ENCODE measurements at places on chromosomes 6 and 20.

DNA sequence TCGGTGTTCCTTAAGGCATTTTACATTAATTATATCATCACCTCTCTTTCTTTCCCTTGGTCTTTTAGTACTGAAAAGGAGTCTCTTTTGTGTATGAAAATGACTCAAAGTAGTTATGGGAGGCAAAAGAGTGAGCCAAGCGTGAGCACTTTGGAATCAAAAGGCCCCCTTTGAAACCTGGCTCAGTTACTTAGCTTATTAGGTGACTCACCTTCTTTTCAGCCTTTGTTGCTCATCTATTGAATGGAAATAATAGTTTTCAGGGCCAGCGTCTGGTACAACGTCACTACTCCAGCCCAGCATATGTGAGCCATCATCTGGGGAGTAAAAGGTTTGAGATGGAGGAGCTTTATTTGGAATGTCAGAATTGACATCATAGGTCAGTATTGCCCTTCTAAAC lies 147.4 kb upstream of the SCGN start:
- no peak for DNase-seq

- DNase-seq: no peak
These were observed 47.6 kb downstream of the BACH2 start for GRCh38 chr6:90249034-90249433.

- DNase-seq: no peak
These were observed 391.8 kb downstream of the ARHGAP18 start for GRCh38 chr6:129317931-129318820.

DNA sequence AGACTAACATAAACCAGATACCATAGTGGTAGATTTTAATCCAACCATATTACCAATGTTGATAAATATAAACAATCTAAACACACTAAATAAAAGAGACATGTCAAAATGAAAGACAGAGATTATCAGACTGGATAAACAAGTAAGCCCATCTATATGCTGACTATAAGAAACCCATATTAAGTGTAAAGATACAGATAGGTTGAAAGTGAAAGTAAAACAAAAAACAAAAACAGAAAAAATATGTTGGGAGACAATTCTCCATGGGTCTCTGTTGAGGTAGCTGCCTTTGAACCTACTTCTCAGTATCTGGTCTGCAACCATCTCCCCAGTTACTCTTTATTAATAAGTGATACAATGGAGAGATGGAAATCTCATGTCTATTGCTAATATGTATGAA lies 21.2 kb downstream of the REV3L start:
- no peak for DNase-seq

- DNase-seq: no peak
These were observed 7.2 kb downstream of the UTRN start for GRCh38 chr6:144292372-144292771.

GRCh38 chr6:124967444-124967843 lies 5.2 kb downstream of the RNF217 start:
- no peak for DNase-seq

DNA sequence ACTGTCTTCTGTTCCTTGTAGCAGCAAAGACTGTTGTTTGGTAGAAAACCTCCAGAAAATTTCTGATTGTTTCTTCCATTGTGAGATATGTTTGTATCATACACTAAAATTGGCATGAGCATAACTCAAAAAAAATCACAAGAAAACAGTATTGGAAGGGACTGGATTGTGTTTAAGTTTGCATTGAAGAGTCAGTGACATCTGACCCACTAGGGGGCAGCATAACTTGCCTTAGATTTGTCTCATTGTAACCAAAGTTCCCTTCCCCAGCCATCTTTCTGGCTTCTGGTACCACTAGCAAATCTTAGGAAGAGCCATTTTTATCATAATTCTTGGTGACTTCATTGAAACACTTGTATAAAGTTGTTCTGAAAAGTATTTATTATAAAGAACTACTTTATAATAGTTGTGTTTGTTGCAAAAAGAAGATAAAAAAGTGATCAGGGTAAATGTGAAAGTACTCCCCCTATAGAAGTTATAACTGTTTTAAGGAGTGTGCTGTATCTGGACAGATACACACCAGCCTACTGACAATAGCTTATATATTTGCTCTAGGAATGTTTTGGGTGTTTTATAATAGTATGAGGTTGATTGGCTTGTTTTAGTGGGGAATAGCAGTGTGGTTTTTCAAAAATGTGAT lies 7.7 kb downstream of the CSTF1 start:
- DNase-seq: peak; percentile 76

- DNase-seq: no peak
These were observed 46.4 kb upstream of the SMOC2 start for GRCh38 chr6:168394606-168395005.

DNA sequence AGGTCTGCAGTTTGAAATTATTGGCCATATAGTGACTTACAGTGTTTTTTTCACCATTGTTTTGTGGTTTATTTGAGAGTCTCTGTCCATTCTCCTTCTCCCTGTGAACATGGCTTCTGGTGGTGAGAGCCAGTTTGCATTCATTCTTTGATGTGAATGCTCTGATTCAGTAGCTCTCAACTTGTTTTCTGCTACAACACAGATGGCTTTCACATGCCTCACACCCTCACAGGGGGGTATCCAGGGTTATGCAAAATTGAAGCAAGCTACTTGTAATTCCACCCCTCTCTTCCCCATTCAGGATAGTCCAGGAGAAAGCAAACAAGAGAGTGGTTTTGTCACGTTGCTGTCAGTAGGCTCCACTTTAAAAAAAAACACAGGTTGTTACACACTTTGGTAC lies 55.6 kb downstream of the SLX4IP start:
- DNase-seq: no peak

GRCh38 chr6:150282806-150283205 lies 86.0 kb upstream of the IYD start:
- no peak for DNase-seq

DNA sequence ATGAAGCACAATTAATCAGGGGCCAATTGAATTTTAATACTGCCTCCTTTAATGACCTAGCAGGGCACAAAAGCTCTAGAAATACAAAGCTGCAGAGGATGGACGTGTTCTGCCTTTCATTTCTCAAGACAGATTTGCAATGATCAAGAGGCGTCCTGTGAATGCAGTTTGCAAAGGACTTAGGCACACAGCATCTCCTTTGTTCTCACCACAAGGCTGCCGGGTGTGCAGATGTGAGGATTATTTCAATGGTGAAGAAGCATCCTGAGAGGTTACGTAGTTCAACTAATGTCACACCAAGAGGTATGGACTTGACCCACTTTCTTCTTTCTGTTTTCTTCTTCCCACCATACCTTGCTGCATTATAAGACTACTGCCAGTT lies 42.9 kb upstream of the SPTLC3 start:
- no peak for DNase-seq

GRCh38 chr6:92706976-92707375 lies 712.4 kb downstream of the EPHA7 start:
- DNase-seq: no peak

DNA sequence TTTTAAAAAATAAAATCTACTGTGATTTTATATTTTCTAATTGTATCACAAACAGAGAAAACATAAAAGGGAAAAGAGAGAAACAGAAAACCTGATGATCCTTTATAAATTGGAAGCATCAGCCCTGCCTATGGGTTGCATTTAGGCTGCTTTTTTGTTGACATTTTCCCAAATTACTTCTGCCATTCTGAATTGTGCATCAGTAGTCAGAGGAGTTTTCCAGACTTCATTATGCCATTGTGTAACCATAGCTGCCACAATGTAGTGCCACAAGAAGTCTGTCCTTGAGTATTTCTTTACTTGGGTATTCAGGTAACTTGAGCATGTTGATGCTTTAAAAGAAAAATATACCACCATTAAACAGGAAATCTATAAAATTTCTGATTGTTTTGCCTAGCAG lies 130.3 kb downstream of the HACE1 start:
- DNase-seq: no peak

- no peak for DNase-seq
These were observed 283.2 kb upstream of the FOXQ1 start for GRCh38 chr6:1028723-1029122.

DNA sequence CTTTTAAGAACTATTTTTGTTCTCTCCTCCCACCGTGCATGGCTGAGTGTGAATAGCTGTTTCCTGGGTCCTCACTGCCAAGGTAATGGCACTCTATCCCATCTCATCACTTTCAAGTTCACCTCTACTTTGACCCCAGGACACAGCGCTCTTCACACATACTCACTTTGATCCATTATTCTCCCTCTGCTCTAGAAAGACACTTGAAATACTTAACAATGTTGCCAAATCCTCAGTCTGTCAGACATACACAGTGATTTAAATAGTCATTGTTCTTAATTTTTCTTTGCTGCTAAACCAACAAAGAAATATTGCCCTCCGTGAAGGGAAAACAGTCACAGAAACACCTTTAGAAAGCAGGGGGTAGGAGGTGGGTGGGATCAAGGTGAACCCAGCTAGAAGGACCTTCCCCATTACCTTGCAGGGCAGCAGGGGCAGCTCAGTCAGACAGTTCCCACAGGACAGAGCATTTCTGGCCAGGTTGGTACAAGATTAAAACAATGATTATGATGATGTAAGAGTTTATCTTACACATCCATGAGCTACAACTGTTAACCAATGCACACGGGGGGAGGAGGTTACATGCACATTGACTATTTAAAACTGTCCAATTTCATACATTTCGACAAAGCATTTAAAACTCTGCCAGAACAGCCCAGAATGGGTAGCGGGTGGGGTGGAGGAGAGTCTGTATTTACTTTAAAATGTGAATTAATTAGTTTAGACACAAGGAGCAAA lies 2.4 kb downstream of the SLC22A23 start:
- peak; percentile 48 for DNase-seq

GRCh38 chr6:73258721-73259120 lies 4.3 kb downstream of the KHDC1 start:
- no peak for DNase-seq

DNA sequence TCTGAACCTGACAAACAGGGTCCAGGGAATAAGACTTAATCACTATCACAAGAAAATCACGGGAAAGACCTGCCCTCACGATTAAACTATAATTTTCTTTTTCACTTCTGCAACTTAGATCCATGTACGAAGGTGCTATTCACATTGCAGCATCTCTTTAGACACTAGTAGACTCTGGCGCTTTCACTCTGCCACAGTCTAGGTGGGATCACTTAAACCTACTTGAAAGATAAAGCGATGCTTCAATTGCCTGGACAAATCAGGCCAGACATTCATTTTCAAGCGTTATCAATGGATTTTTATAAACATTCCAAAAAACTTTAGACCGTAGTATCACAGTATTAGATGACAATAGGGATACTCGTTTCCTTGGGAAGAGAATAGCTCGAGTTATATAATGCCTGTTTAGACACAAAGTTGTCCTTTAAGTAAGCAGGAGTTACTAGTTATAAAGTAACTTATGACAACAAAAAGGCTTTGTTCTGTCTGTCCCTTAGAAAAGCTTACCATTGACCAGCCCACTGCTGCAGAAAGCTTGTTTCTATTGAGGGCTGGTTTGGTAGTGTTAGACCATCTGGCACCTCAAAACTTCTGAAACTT lies 367.3 kb downstream of the UTRN start:
- DNase-seq: peak; percentile 89

DNA sequence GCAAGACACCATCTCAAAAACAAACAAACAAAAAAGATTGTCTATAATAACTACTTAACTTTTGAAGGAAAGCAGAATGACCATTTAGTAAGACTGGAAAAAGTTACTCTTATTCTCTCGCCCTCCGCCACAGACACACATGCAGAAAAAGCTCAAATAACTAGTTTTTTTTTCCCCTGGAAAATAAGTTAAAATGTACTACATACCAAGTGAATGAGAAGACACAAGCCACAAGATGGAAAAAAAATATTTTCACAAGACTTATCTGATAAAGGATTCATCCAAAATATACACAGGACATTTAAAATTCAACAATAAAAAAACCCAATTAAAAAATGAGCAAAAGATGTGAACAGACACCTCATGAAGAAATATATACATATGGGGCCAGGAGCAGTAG lies 31.9 kb downstream of the NUDT3 start:
- no peak for DNase-seq

DNA sequence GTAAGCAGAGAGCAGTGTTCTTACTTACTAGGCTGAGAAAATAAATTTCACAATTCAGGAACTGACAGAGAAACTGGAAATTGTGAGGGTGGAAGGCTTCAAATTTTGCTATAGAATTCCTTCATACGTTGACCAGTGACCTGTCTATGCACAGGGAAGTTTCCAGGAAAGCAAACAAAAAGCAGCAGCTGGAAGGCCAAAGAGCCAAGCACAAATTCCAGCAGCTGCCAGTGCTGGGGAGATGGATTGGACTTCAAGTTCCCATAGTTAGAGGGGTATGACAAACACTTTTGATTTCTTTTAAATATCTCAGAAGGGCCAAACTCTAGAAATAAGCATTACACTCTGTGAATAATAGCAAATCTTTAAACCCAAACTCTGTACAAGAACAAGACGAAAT lies 299.1 kb upstream of the KCNQ5 start:
- DNase-seq: no peak

GRCh38 chr20:22830138-22830537 lies 205.0 kb upstream of the SSTR4 start:
- no peak for DNase-seq

DNA sequence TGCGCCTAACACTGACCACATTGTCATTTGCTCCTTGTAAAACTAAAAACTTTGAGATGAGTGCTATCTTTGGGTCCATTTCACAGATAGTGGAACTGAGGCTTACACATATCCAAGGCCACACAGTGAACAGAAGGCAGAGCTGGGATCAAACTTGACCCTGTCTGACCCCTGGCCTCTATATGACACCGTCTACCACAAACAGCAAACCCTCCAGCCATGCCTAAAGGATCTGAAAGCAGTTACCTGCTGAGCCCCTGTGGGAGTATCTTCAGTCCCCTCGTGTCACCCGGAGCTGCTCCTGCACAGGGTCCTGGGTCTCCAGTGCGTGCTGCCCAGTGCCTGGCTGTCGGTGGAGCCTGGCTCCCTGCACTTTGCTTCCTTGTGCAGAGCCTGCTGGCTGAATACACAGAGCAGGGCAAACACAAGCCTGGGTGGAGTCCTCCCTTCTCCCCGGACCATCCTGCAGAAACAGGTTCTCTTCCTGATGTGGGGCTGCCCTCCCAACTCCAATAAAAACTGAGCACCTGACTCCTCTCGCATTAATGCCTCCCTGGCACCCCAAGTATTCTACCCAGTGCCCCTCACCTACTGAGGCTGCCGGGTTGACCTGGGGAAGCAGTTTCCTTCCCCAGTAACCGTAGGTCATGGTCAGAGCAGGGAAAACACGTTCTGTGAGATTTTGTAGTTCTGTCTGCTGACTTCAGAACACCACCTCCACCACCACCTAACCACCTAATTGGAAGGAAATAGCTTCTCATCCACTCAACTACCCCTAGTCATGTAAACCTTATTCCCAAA lies at the start of gene BCAS1:
BCAS1 (minus strand) TSS at position 408 of the 801 bp plus-strand sequence. CDS start 11,876 bp downstream, outside the sequence.
- DNase-seq: peak; percentile 86

GRCh38 chr20:54346276-54346675 lies 129.1 kb upstream of the DOK5 start:
- no peak for DNase-seq

GRCh38 chr6:130515306-130515705 lies 149.5 kb downstream of the TMEM200A start:
- DNase-seq: no peak

GRCh38 chr6:97029552-97029951 lies 105.0 kb downstream of the KLHL32 start:
- no peak for DNase-seq

GRCh38 chr6:108714101-108714765 lies 134.0 kb upstream of the ARMC2 start:
- no peak for DNase-seq

Data from HepG2 (cell line).